ENCODE measurements at places on chromosomes 7 and 10. TPM values are rescaled to one million over a fixed set of nuclear protein-coding genes. Genes with fewer than 3 reads are reported as not detected.

- no peaks in the 10 kb centered on the region for H3K27me3 ChIP-seq
- no peaks in the 10 kb centered on the region for H3K4me1 ChIP-seq
- no peak overlapping the region for H3K4me3 ChIP-seq
- no peaks in the 10 kb centered on the region for H3K36me3 ChIP-seq
- no peak for DNase-seq
- H3K27ac ChIP-seq, result no peak overlapping the region
Observed at GRCh38 chr10:66455304-66455703, 470.5 kb upstream of the LRRTM3 start.

- H3K27ac ChIP-seq, result no peak overlapping the region
- DNase-seq, result no peak
- no peaks in the 10 kb centered on the region for H3K4me1 ChIP-seq
- H3K36me3 ChIP-seq, result no peaks in the 10 kb centered on the region
- H3K4me3 ChIP-seq, result no peak overlapping the region
- H3K27me3 ChIP-seq, result no peaks in the 10 kb centered on the region
Observed at GRCh38 chr7:99218406-99219184, 10.7 kb upstream of the KPNA7 start.

Gene LIPN
- total RNA-seq, result not detected

Gene ZNF282
- 10.7 TPM for total RNA-seq

Gene ANXA7
- 100 TPM for total RNA-seq
